AG04450 (cell line): ENCODE measurements at places on chromosomes 5 and 9. TPM values are rescaled to one million over a fixed set of nuclear protein-coding genes. Genes with fewer than 3 reads are reported as not detected.

- DNase-seq, result no peak
Measured at GRCh38 chr5:160702311-160702803, 149.7 kb downstream of the ATP10B start.

Gene FAM200C
- polyA plus RNA-seq, result 3.6 and 5.3 TPM in 2 replicates

GRCh38 chr9:111298731-111299598 lies 31.1 kb downstream of the OR2K2 start:
- DNase-seq, result peak; percentile 54

DNA sequence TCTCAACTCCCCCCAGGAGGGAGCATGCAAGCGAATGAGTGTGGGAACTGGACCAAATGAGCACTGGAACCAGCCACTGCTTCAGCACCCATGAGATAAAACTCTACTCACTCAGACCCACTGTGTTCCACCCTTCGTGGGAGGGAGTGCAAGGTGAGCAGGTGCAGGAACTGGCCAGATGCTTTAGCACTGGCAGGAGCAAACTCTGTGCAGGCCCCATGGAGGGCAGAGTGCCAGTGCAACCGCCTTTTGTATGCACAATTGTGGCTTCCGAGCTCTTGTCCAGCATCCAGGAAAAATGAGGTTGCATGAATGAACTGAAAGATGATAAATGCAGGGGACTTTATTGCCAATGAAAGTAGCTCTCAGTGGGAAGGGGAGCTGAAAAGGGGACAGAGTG lies 67.4 kb upstream of the CCDC112 start:
- DNase-seq, result no peak

Gene CDKN2B
- polyA plus RNA-seq, result 10.2 and 10.7 TPM in 2 replicates

- DNase-seq, result no peak
Measured at GRCh38 chr5:157303667-157304327, 37.9 kb downstream of the CYFIP2 start.
